ENCODE measurements at places on chromosomes 13 and 19.

GRCh38 chr19:45005787-45006186 is 4.5 kb downstream of the RELB start:
- no peak for DNase-seq

- DNase-seq = no peak
Observed at GRCh38 chr19:49336482-49337266, 1.5 kb downstream of the CD37 start.

GRCh38 chr19:36573895-36574720 is 1.0 kb upstream of the ZNF529 start:
- no peak for DNase-seq

GRCh38 chr13:106381091-106381490 is 154.4 kb downstream of the EFNB2 start:
- DNase-seq = no peak

DNA sequence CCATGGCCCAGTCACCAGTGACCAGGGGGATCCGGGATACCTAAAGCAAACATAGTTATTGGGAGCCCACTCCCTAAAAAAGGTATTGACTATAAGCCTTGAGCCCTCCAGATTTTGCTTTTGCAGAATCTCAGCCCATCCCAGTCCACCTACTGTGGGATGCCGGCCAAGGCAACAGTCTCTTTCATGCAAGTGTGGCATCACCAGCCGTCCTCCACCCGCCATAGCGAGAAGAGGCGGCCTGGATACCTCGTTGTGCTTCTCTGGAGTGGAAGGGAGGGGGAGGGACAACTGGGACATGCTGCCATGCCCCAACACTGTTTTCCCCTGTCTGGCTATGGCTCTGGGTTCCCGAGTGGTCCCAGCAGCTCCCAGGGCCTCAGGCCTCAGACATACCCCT is 123.4 kb downstream of the DPF1 start:
- no peak for DNase-seq

DNA sequence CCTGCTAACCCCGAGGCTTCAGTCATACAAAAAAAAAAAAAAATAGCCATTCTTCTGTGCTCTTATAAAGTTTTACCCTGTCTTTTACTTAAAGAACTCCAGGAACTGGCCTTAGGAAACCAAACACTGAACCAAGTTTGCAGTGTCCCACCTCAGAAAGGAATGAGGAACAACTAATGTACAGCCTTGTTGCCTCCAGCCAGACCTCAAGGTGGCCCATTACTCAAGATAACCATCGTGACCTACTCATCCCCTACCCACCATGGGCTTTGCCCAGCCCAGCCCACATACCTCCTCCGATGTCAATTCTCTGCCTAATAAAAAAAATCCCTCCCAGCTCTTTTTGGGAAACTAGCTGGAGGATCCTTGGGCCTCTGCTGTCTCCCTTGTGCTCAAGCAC is 133.2 kb downstream of the STARD13 start:
- no peak for DNase-seq

GRCh38 chr19:804419-805165 is 7.3 kb downstream of the PTBP1 start:
- no peak for DNase-seq

DNA sequence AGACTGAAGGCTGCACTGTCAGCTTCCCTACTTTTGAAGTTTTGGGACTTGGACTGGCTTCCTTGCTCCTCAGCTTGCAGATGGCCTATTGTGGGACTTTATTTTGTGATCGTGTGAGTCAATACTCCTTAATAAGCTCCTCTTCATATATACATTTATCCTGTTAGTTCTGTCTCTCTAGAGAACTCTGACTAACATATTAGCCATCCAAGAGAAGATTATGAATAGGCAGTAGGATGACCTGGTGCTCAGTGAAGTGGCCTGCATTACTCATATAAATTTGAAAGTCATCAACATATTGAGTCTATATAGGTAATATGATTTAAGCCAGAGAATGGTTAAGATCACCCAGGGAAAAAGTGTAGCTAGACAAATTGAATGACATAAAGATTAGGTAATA is 136.3 kb upstream of the UFM1 start:
- DNase-seq = no peak

GRCh38 chr13:44618326-44618725 is 42.2 kb upstream of the TSC22D1 start:
- no peak for DNase-seq

GRCh38 chr13:113927661-113928581 is 46.0 kb downstream of the C13orf46 start:
- no peak for DNase-seq

DNA sequence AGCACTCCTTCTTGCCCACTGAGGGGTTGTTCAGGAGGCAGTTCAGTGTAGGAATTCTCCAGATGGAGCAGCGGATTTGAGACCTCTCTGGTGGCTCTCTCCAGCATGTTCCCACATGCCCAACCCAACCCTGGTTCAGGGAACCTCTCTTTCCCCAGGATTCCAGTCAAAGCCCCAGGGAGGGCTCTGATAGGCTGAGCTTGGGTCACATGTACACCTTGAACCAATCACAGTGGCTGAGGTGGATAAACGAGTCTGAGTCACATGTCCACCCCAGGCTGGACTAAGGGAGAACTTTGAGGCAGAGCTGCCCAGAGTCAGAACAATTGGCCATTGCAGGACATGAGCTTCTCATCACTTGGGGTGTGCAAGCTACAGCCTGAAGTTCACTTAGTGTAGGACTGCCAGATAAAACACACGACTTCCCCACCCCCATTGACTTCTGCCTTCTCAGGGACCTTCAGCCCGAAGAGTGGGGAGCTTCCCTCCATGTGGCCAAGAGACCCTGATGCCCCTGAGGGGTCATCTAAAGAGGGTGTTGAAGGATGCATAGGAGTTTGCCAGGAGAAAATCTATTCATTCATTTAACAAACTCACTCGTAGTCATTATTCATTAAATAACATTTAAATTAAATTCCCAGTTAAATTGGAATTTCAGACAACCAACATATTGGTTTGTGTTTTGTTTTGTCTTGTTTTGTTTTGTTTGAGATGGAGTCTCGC is 4.0 kb upstream of the MAST3 start:
- DNase-seq = no peak

- no peak for DNase-seq
Observed at GRCh38 chr19:15563325-15563794, 51.7 kb upstream of the CYP4F8 start.

DNA sequence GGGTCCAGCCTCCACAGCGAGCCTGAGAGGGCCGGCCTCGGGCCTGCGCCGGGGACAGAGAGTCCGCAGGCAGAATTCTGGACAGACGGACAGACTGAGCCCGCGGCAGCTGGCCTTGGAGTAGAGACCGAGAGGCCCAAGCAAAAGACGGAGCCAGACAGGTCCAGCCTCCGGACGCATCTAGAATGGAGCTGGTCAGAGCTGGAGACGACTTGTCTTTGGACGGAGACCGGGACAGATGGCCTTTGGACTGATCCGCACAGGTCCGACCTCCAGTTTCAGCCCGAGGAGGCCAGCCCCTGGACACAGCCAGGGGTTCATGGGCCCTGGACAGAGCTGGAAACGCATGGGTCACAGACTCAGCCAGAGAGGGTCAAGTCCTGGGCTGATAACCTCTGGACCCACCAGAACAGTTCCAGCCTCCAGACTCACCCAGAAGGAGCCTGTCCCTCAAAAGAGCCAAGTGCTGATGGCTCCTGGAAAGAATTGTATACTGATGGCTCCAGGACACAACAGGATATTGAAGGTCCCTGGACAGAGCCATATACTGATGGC is 490 bp downstream of the ITPKC start:
- no peak for DNase-seq

GRCh38 chr19:3844596-3844995 is 24.2 kb downstream of the ZFR2 start:
- no peak for DNase-seq

DNA sequence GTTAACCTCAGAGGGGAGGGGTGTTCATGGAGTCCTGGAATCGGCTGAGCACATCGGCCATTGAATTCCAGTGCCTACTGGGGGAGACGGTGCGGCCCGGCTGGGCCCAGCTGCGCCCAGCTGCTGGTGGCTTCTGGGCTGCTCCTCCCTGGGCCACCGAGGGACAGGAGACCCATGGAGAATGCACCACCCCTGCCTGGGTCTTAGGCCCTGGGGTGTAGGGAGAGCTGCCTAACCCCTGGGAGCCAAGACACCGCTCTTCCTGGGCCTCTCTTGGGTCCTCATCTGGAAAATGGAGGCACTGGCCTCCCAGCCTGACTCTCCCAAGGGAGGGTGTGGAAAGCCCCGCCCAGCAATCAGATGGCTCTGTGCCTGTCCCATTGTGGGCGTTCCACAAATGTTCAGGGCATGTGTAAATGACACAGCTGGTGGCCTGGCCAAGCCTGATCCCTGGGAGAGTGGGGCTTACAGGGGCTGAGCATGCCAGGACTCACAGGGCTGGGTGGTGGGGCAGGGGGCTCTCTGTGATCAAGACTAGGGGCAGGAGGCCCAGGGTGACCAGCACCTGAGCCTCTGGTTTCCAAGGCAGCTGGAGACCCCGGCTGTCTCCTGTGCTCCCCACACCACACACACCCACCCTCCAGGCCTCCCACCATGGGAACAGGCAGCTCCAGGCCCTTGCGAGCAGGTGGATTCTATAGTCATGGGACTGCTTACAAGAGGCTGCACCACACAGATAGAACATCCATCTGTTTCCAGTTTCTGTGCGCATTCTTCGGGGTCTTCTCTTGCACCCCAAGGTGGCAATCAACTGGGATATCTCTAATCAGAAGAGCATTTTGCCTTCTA is 150.9 kb downstream of the URI1 start:
- DNase-seq = no peak

DNA sequence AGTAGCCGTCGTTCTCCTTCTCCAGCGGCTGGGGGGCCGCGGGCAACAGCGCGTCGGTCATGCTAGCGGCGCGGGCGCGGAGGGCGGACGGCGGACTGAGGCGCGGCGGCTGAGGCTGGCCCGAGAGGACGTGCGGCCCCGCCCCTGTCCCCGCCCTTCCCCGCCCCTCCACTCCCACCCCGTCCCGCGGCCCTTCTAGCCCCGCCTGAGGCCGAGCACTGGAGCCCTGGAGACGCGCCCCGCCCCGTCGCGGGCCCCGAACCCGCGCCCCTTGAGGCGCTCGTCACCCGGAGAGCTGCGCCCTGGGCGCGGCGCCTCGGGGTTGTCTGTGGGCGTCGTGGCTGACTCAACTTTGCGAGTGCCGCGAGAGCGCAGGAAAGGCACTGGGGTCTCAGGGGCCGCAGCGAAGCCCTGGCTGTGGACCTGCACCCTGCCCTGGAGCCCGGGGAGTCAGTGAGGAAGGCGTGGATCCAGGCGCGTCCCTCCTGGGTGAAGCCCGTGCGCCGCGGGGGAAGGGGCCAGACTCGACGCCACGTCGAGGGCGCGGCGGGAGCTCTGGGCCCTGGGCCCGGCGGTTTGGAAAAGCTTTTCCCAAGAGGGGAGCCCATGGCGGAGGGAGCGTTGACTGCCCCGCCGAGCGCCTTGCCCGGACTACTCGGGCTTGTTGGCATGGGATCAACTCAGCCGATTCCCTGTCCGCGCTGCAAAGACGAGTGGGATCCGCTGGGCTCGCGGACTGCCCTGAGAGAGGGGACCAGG is at the start of gene RHPN2:
Gene RHPN2, minus strand, starts transcription at position 97 of the 759 bp plus-strand sequence. Its CDS starts 36 bp downstream, at position 61.
- DNase-seq = peak; percentile 55

DNA sequence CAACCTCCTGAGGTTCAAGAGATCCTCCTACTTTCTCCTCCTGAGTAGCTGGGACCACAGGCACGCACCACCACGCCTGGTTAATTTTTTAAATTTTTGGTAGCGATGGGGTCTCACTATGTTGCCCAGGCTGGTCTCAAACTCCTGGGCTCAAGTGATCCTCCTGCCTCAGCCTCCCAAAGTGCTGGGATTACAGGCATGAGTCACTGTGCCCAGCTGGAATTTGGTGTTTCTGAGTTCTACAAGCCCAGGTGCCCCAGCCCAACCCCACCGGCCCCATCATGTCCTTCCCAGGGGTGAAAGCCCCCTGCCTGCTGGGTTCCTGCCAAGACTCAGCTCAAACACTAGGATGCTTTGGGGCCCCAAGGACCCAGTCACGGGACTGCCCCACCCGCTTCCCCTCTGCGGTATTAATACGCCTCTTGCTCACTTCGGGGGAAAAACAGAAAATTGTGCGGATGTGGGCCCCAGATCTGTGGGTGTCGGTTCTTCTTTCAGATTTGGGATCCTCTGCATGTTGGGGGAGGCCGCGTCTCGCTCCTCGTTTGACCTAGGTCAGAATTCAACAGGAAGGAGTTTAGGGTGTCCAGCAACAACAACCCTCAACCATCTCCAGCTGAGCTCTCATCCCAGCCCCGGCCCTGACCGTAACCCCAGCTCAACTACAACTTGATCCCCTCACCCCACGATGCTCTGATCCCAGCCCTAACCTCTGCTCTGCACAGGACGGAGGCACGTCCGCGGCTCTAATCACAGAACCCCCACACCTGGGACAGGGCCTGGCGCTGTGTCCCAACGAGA is 3.7 kb upstream of the FCER2 start:
- no peak for DNase-seq

GRCh38 chr13:81393721-81394120 is 1052.8 kb upstream of the SPRY2 start:
- no peak for DNase-seq

DNA sequence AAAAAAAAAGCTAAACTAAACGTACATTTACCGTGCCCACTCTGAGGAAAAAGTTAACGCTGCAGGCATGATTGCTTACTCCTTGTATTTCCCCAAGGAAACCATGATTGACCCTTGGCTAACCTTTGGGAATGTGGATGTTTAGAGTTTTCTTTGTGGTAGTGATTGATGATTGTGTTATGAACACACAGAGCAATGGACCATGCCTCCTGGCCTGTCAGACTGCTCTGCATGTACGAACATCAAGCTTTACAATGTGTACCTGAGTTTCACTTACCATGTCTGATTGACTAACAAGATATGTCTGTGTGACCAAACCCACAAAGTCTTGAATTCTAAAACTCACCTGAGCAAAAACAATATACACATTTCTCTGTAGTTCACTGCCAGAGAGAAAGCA is 35.1 kb downstream of the MYCBP2 start:
- no peak for DNase-seq

DNA sequence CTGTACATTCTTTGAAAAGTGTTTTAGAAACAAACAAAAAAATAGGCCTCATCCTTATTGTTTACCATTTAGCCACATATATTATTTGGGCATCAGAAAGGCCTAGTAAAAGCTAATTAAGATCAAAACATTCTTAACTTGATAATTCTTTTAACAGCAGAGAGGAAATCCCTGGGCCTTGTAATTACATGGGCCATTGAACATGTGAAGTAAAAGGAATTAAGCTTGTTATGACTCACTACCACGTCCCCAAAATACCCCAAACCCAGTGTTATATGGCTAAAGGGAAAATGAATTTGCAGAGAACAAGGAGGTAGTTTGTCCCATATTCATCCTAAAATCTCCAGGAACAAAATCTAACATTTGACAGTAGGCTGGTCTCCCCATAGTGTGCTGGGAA is 439.8 kb downstream of the ITGBL1 start:
- no peak for DNase-seq

GRCh38 chr13:38346764-38347163 is 2.9 kb upstream of the UFM1 start:
- DNase-seq = no peak

Measured in mesothelial cell of epicardium (in vitro differentiated cells).